Stimulated activated CD8-positive, alpha-beta memory T cell treated with anti-CD3 and anti-CD28 coated beads, Interleukin-7, amount 100 ng/mL, for 1 hour (primary cell): ENCODE measurements at places on chromosomes 16 and 17.
A peak's percentile ranks its signal among the peaks of the same experiment; 100 is the strongest.

- no peak for DNase-seq
Measured at GRCh38 chr17:68305142-68305541, 13.8 kb downstream of the ARSG start.

GRCh38 chr17:48526608-48527546, 3.9 kb downstream of the HOXB1 start:
- no peak for DNase-seq

- no peak for DNase-seq
Measured at GRCh38 chr17:73625006-73625405, 19.2 kb downstream of the SDK2 start.

- no peak for DNase-seq
Measured at GRCh38 chr16:67858500-67858899, 11.0 kb upstream of the CENPT start.

- DNase-seq, result peak; percentile 43
Measured at GRCh38 chr17:42659079-42659931, at the start of gene TUBG2. Gene TUBG2 (plus strand): TSS chr17:42659284. CDS start chr17:42659504, 220 bp downstream.

DNA sequence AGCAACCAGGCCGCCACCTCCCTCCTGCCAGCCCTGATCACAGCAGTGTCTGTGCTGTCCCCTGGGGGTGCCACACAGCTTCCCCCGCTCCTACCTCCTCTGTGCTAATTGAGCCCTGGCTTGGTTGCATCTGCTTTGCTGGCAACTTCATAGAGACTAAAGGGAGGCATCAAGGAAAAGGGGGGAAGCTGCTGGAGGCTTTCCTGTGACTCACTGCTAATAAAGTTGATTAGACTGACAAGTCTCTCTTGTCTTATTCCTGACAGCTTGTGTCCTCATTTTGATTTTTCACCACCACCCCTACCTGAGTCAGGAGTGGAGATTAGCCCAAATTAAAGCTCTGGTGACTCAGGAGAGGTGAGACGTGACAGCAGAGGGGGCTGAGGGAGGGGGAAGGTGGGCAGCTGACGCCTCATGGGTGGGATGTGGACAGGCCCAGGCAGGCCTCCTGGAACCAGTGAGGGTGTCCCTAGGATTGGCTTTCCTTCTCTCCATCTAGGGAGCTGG, 310.0 kb downstream of the CBLN1 start:
- DNase-seq, result no peak

DNA sequence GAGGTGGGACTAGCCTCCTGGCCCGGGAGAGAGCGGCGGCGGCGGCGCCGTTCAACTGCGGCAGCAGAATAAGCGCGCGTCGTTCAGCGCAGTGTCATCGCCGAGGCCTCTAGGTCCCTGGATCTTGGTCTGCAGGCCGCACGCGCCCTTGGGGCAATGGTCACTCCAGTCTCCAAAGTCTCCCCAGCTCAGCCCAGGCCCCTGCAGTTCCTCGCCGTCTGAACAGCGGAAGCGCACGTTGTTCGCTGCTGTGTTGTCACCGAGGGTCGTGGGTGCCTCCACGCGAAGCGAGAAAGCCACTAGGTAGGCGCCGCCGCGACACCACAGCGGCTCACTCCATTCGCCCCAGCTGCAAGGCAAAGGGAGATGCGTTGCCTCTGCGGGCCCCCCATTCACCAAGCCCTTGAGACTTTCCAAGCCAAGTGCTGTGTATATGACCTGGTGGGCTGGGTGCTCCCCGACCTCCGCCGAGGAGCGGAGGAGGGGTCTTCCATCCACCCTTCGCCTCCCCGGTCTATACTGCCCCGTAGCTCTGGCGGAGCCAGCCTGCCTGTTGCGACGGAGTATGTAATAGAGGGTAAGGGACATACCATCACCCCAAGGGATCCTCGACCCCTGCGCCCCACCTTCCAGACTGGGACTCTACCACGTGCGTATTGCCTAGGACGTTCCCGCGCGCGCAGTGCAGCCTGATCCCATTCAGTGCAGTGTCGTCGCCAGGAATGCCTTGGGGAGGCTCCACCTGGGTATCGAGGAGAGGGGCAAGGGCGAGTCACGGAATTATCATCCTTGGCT, 656 bp downstream of the VMO1 start:
- no peak for DNase-seq

- no peak for DNase-seq
Measured at GRCh38 chr17:81080019-81080418, 45.1 kb downstream of the BAIAP2 start.
